ENCODE measurements at places on chromosomes 7 and 10.

DNA sequence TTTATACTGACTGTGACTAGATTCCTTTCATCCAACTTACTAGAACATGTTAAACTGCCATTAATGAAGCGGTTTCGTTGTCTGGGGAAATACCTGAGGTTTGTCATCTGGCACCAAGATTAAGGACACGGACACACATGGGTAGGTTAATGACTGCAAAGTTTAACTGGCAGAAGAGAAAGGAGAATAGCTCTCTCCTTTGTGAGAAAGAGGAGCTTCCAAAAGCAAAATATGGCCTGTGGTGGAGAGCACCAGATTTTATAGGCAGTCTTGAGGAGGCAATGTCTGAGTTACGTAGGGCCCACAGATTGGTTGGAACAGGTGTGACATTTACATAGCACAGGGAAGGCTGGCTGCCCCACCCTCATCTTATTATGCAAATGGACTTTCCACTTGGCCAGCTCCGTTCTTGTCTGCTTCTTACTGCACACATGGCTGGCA, 1193.0 kb upstream of the CELF2 start:
- DNase-seq = no peak

DNA sequence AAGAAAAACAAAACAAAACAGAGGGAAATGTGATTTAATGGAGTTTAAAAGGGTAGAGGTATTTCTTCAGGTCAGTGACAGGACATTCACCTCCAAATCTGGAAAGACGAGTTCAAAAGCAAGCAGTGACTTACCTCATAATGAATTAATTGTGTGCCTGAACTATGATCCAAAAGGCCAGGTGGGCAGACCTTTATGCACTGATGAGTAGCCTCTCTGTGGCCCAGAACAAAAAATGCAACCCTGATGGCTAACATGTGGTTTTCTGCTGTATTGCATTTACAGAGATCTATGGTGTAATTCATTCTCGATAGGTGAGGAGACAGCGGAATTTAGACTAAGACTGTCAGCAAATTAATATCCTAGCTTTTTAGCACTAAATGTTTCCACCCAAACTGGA, 142.0 kb downstream of the HDAC9 start:
- DNase-seq = no peak

GRCh38 chr10:122181876-122182275, 89.2 kb upstream of the BTBD16 start:
- no peak for DNase-seq

DNA sequence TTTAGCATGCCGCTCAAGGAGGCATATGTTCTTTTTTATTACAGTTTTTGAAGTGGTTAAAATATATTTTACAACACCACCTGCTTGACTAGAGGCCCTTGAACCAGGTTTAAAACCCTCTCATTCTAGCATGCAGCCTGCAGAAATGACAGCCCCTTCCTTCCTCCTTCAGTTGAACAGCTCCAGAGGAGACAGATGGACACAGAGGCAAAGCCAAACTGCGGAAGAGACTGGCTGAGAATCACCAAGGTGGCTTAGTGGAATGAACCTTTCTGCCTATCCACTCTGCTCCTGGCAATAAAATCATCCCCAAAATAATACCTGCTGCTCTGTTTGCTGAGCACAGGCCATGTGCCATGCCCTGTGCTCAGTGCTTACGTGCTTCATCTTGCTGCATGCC, 23.9 kb upstream of the PLPP4 start:
- no peak for DNase-seq

GRCh38 chr10:3418926-3419325, 246.3 kb upstream of the PITRM1 start:
- no peak for DNase-seq

DNA sequence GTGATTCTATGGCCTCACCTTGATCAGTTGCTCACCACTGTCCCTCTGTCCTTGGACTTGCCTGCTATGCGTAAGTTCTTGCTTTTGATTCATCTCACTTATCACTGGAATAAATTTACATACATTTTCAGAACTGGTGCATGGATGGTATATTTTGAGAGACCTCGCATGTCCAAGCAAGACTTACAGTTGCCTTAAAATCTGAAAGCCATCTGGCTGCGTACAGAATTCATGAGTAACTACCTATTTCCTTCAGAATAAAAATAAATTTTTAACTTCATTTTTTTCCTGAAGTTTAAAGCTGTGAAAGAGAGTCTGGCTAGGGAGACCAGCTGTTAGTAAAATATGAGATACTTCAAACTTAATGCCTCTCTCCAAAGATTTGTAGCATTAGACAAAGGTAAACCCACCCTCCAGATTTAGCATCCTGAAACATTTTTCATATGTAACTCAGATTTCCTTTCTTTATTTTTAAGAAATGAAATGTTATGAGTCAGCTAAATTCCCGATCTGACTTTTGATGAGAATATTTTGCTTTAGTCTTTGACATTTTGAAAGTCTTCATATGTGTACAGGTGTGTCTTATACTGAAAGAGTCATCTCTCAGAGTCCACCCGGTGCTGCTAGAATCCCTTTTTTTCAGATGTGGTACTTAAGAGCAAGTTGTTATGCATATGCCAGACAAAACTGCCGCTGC, 136.4 kb upstream of the CELF2 start:
- no peak for DNase-seq

- DNase-seq = no peak
These were observed 12.2 kb downstream of the ADAM12 start for GRCh38 chr10:126375926-126376554.

GRCh38 chr10:90723416-90724068, 134.3 kb downstream of the HTR7 start:
- no peak for DNase-seq

DNA sequence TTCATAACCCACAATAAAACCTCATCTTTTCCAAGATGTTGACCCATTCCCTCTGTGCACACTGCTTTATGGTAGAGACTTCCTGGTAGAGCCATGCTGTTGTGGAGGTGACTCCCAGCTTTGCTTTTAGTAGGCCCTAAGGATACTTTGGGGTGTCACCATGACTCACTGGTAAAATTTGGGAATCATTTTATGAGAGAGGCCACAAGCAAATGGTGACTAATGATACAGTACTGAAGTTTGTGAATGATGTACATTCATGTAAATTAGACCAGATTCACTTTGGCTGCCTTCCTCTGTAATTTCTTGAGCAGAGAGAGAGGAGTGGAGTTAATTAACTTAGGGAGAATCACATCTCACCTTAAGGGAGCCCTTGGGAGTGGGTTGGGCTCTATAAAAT, 686.5 kb downstream of the LRMDA start:
- no peak for DNase-seq

DNA sequence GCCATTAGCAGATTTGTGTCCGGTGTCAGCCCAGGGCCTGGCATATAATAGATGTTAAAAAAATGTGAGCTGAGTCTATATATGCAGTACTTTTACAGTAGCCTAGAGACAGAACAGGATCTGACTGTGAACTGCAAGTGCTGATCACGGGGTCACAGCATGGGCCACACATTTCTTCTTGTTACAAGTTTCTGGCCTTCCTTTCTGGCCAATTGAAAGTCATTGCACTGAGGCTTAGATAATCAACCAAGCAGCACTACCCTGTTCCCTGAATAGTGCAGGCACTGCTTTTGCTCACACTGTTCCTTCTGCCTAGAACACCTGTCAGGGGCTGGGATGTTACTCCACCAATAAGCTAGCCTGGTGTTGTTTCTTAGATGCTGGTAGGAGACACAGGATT, 5.4 kb upstream of the MARVELD1 start:
- no peak for DNase-seq

- no peak for DNase-seq
These were observed 315.2 kb downstream of the GATA3 start for GRCh38 chr10:8369666-8370065.

DNA sequence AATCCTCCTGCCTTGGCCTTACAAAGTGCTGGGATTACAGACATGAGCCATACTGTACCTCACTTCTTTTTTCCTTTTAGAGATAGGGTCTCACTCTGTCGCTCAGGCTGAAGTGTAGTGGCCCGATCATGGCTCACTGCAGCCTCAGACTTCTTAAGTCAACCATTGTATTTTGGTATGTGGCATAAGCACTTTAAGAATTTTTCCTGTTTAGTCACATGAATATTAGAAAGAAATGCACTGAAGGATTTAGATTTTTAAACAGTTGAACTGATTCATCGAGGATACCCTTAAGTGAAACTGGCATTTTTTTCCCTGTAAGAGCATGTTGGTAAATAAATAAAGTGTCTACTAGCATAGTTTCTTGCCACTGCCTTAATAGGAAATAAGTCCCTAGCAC, 319.3 kb upstream of the CACNA2D1 start:
- no peak for DNase-seq

- peak; percentile 59 for DNase-seq
These were observed 655 bp downstream of the KLHL7 start for GRCh38 chr7:23106057-23106822.

DNA sequence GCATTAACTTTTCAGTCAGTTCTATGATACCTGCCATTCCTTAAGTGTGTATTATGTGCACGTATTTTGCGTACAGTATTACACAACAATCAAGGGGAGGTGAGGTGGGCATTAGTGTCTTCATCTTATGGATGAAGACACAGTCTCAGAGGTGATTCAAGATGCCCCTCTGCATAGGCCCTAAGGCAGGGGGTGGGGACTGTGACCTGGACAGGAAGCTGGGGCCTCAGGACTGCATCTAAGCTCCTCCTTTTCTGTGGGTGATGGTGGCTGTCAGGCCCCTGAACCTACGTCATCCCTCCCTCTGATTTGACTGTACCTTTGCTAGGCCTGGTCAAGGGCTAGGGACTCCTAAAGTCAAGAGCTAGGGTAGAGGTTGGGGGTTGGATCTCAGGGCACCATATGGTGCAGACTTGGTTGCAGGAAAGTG, 38.9 kb downstream of the HK1 start:
- DNase-seq = no peak

GRCh38 chr10:131979336-131979735, 2.4 kb downstream of the BNIP3 start:
- peak; percentile 29 for DNase-seq

GRCh38 chr7:105461518-105461917, 60.6 kb downstream of the PUS7 start:
- DNase-seq = no peak

Data from dorsolateral prefrontal cortex (tissue), 122 donors.